ENCODE measurements at places on chromosomes 16 and 17. TPM values are rescaled to one million over a fixed set of nuclear protein-coding genes. Genes with fewer than 3 reads are reported as not detected.

Gene PLLP
- total RNA-seq = not detected

Gene EFCAB13
- total RNA-seq = 5.1 TPM

Gene DRC7
- total RNA-seq = 0.07 TPM

Gene ASGR1
- 0.26 TPM for total RNA-seq

Gene KRTAP2-3
- total RNA-seq = 0.56 TPM

Gene RASD1
- total RNA-seq = 0.53 TPM

Gene KCNH6
- not detected for total RNA-seq

Gene POLR3E
- 100 TPM for total RNA-seq

Gene KCNJ18
- not detected for total RNA-seq

Gene EPOP
- 0.72 TPM for total RNA-seq

Gene ZNF821
- total RNA-seq = 4.4 TPM

Gene GP1BA
- not detected for total RNA-seq

Gene EVPL
- total RNA-seq = 0.10 TPM

Gene TBX6
- total RNA-seq = 0.13 TPM

Gene C16orf90
- not detected for total RNA-seq

Gene EPX
- total RNA-seq = not detected

Gene SGCA
- total RNA-seq = 23.8 TPM

Gene MYLK3
- 0.26 TPM for total RNA-seq

Gene TNFRSF13B
- total RNA-seq = not detected

Gene CX3CL1
- total RNA-seq = 4.2 TPM

Gene HOXB1
- not detected for total RNA-seq

Gene UTS2R
- not detected for total RNA-seq

Gene PRAC2
- not detected for total RNA-seq

Gene SLC38A8
- total RNA-seq = not detected

Gene CD68
- 59.6 TPM for total RNA-seq

Gene KCNAB3
- total RNA-seq = 0.33 TPM

Gene CMTM1
- 2.2 TPM for total RNA-seq

Gene ITGB3
- total RNA-seq = 38.3 TPM

Gene C17orf78
- total RNA-seq = not detected

Gene NOB1
- total RNA-seq = 23.4 TPM

Gene ANKRD40CL
- not detected for total RNA-seq

Gene CUEDC1
- 14.3 TPM for total RNA-seq

Gene CFAP97D1
- total RNA-seq = not detected

Gene C1QTNF8
- total RNA-seq = 0.13 TPM

Gene ZFHX3
- 15.2 TPM for total RNA-seq

Gene MYH1
- not detected for total RNA-seq

Gene KATNIP
- total RNA-seq = 30.7 TPM

Gene CEP95
- total RNA-seq = 20.8 TPM

Gene TNP2
- total RNA-seq = not detected

Gene WFIKKN1
- 0.26 TPM for total RNA-seq

Gene NPIPB8
- 0.13 TPM for total RNA-seq

Gene PTX4
- 0.20 TPM for total RNA-seq

Gene SLC13A2
- not detected for total RNA-seq

Gene WFIKKN2
- 0.07 TPM for total RNA-seq

Gene SLFN12L
- 0.07 TPM for total RNA-seq

Gene HAS3
- total RNA-seq = 7.6 TPM

Data from smooth muscle cell of the pulmonary artery (primary cell).